ENCODE measurements at places on chromosomes 12 and 14.

- DNase-seq, result no peak
Observed at GRCh38 chr12:108814462-108815211, 42.7 kb downstream of the SSH1 start.

- DNase-seq, result no peak
Observed at GRCh38 chr14:69096781-69097475, 56.0 kb downstream of the DCAF5 start.

DNA sequence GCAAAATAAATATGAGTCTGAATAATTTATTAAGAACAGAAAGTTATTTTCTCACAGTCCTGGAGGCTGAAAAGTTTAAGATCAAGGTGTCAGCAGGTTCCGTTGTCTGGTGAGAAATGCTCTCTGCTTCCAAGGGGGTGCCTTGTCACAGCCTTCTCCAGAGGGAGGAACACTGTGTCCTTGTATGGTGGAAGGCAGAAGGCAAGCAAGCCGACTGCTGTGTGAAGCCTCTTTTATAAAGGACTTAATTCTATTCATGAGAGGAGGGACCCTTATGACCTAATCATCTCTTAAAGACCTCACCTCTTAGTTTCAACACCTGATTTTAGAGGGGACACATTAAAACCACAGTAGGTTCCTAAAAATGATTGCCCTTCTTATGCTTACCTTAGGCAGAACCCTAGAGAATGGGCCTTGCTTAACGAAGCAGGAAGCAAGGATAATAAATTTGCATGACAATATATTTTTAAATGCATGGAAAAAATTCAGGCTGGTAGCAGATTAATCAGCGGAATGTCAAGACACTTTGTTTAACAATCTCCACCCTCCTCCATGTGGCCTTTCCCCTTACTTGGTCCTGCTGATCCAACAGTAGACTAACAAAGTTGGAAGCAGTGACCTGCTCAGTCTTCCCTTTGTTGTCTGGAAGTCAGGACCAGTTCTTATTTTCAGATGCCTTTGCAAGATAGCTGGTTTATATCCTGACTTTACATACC is 154.9 kb downstream of the DYRK2 start:
- DNase-seq, result no peak

DNA sequence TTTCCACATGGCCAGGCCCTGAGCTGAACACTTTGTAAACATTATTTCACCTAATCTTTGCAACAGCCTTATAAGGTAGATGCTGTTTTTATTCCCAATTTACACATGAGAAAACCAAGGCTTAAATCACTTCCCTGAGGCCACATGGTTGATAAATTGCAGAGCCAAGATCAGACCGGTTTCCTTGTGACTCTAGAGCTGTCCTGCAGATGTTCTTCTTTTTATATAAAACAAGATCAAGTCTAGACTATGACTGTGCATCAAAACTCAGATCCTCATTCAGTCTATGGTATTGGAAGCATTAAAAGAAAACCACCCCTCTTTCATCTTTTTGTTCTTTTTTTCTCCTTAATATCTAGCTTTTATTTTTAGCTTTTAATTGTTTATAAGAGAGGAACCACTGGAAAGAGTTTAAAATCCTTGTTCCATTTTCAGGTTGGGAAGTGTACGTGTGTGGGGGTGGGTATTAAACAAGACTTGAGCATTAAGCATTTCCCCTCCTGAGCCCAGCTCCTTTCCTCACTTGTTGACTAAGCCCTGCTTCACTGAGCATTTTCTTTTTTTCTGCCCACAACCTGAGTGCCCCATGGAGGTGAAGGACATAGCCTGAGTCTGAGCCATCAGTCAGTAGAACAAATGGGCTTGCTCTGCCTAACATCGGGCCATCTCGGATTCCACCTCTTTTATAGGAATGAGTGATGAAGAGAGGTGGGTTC is 45.4 kb downstream of the GPATCH2L start:
- no peak for DNase-seq

GRCh38 chr12:92654929-92655328 is 47.9 kb upstream of the PLEKHG7 start:
- no peak for DNase-seq

- no peak for DNase-seq
Observed at GRCh38 chr12:65372574-65372973, 94.1 kb downstream of the MSRB3 start.

DNA sequence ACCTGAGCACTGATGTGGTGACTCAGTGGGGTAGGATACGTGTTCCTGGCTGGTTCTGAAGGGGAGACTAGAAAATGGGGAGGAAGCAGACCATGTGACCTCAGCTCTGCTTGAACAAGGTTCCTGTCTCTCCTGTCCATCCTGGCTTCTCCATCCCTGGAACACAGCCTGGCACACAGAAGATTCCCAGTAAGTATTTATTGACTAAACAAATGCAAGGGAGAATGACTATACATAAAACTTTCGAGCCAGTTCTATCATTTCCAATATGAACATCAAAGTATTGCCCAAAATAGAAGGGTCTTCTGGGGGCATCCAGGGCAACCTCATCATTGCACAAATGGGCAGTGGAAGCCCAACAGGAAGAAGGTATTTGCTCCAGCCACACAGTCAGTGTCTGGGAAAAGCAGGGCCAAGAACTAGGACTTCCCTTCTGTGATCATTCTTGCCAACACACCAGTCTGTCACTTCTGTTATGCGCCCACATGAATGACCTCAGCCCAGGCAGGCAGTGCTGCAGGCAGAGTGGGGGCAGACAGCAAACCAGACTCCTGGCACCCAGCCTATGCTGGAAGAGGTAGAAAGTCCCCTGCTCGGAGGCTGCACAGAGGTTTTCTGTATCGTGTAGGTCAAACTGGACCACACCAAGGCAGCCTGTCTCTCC is 5.6 kb upstream of the SERPINA9 start:
- DNase-seq, result no peak

DNA sequence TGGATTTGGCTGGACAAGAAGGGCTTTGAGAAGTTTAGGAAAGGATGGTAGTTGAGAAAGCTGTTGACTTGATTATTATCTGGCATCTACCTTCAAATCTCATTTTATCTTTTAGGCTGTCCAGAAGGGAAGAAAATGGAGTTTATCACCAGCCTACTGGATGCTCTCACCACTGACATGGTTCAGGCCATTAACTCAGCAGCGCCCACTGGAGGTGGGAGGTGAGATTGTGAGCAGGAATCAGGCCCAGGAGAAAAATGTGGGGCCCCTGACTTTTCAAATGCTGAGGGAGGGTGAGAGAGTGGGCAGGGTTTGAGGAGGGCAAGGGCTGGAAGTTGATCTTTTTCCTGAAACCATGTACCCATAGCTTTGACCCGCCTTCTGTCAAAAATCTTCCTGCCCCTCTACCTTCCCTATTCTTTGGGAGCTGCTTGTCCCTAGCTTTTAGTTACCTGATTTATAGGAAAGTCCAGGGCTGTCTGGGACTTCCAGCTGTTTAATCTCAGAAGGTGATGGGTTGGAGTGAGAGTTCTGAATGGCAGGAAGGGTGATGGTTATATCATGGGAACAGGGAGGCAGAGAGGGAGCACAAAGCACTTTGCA is 134.2 kb downstream of the SMOC1 start:
- DNase-seq, result peak; percentile 40

DNA sequence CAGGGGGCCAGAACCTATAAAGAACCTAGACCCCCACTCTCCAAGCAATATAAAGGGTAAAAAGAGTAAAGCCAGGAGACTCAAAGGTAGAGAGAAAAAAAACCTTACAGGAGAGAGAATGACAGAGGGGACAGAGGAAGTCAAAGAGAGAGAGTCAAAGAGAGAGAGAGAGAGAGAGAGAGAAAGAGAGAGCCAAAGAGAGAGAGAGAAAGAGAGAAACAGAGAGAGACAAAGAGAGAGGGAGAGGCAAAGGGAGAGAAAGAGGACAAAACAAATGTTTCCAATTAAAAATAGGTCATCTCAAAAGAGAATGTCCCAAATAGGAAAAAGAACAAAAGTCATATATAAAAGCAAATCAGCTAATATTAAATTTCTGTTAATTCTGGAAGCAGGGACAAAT is 251.5 kb downstream of the DPY19L2 start:
- no peak for DNase-seq

GRCh38 chr12:124422142-124422569 is 127.3 kb downstream of the RFLNA start:
- DNase-seq, result peak; percentile 47

DNA sequence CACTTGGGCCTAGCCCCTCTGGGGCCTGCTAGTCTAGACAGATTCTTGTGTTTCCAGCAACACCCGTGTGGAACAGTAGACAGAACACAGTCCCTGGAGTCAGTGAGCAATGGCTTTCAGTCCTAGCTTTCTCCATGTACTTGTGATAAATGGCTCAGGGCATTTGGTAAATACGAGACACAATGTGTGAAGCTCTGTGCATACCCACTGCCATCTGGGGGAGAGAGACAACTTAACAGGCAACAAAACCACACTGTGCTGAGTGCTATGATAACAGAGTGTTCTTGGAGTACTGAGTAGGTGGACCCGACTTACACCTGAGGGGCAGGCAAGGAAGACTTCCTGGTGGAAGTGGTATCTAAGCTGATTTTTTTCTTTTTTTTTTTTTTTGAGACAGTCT is 86.3 kb upstream of the TBX3 start:
- DNase-seq, result no peak

GRCh38 chr12:122861587-122861970 is 26.3 kb downstream of the HIP1R start:
- DNase-seq, result no peak

- DNase-seq, result no peak
Observed at GRCh38 chr12:70319605-70320004, 46.5 kb upstream of the KCNMB4 start.

DNA sequence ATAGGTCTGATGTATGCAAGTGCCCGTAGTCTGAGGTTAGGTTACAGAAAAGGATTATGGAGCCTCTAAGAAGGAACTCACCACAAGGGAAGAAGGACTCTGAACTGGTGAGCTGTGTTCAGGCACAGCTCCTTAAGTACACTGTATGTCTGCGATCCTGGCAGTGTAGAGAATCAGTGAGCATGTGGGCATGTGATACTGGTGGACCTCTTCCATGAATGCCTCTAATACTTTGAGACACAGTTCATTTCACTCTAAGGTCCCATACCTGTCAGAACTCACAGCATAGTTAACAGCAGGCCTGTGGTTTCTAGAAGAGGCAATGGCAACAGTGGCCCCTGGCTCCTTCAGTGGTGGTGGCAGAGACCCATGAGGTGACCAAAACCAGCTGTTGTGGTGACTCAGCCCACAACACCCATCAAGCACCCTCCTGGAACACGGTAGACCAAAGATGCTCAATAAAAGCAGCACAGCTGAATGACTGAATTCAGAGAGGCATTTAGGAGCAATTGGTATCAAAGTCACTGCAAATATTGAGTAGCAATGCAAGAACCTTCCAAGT is 6.9 kb upstream of the OR6J1 start:
- no peak for DNase-seq

DNA sequence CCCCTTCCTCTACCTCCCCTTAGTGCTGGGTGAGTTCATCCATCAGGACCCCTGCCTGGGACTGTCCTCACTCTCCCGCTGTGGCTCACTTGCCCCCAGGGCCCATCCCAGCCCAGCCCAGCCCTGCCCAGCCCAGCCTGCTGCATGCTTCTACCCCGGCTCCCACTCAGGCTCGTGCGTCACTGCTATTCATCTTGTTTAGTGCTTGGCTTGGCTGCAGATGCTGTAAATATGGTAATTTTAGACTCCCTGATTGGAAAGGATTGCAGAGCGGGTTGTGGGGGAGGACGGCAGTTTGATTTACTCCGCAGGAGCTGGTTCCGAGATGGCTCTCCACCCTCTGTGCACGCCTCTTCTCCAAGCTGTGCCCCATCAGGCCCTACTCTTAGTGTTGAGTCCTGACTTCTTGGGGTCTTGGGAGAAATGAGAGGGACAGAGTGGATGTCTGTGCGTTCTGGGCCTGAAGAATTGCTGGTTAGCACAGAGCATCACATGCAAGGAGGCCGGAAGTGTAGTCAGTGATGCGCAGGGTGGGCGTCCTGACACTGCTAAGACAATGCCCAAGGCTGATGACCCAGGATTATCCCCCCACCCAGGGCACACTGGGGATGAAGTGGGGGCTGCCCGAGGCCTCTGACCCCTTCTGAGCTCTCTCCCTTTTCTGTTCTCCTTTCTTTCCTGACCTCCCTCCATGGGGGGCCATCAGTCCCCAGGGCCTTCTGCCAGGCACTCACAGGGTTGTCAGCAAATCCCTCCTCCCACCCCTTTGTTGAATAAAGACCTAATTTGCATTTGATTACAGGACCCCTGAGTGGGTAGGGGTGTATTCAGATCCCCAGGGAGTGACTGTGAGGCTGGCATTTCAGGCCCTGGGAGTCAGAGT is 244.4 kb downstream of the ZFP36L1 start:
- DNase-seq, result no peak

DNA sequence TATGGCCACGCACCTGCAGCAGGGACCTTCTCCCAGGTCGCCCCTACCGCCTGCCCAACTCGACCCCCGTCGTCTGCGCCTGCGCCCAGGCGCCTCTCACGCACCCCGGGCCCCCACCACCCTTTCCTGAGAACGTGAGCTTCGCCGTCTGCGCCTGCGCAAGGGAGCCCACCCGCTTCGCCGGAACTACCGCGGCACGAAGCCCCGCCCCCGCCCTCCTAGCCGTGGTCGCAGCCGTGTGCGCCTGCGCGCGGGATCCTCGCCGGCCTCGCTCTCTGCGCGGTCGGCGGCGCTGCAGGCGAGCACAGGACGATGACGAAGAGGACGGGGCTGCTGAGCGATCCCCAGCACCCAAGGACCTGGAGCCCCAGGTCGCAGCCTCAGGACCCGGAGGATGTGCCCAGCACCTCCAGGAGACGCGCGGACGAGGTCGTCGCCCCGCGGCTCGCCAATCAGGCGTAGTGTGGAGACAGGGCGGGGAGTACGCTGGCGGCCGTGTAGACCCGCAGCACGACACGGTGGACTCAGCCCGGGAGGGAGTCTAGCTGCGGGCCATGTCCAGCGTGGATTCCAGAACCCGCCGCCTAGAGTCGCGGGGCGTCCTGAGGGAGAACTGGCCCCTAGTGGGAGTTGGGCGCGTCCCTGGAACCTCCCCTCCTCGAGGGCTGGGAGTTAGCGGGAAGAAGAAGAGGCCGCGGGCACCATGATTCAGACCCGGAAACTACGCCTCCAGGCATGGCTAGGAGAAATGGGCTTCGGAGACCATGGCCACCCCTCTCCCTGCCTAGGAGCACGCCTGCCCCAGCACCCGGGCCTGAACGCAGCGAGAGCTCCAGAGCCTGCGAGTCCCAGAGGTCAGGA is 1120.8 kb upstream of the TMEM132C start:
- no peak for DNase-seq

DNA sequence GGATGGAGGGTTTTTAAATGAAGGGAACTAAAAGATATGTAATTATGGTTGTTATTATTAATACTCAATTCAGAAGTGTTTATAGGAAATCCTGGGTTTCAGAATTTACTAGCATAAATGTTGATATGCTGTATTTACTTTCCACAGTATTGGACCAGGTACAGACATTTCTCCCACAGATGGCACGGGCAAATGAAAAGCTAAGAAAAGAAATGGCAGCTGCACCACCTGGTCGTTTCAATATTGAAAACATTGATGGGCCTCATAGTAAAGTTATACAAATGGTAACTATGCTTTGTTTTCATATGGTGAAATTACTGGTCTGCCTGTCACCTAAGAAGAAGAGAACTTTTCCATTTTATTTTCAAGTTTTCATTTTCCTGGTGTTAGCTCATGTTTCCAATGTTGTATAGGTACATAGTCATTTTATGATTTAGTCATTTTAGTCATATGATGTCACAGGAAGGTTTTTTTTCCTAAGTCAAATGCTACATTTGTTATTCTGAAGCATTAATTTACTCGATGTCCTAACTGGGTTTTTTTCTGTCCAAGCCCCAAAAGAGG is 5.5 kb downstream of the NOPCHAP1 start:
- no peak for DNase-seq
